ENCODE measurements at places on chromosomes 16 and 17.

- DNase-seq: no peak
Measured at GRCh38 chr17:77990301-77990700, 31.8 kb downstream of the TNRC6C start.

- DNase-seq: no peak
Measured at GRCh38 chr17:65017207-65017774, 39.2 kb downstream of the GNA13 start.

DNA sequence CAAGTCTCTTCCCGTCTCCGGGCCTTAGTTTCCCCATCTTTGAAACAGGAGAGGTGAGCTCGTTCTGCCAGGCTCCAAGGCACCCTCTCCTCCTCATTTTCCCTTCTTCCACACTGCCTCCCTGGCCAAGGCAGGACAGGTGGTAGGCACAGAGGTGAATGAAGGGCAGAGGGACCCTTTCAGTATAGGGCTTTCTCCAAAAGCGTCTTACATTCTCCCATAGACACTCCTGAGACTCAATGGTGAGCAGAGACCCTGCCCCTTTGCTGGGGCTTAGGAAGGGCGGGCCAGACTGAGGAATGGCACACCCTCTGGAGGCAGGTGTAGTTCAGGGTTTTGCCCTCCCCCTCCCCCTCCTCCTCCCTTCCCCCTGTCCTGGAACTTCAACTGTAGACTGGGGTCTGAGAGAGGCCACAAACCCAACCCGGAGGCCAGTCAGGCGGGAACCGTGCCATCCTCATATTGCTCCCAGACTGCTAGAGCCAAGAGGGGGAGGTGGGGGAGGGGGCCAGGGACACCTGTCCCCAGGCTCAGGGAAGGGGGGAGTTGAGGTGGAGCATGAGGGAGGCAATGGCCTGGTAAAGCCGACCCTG lies 1.9 kb downstream of the PLEKHH3 start:
- no peak for DNase-seq

GRCh38 chr16:89602952-89603590 lies 10.4 kb upstream of the DPEP1 start:
- DNase-seq: no peak

- DNase-seq: no peak
Measured at GRCh38 chr17:15652960-15653359, 31.2 kb downstream of the TRIM16 start.

GRCh38 chr17:82065638-82066303 lies at the start of gene DUS1L:
Gene DUS1L (minus strand): TSS chr17:82065804. CDS start chr17:82065059, 745 bp downstream.
- peak; percentile 43 for DNase-seq

- no peak for DNase-seq
Measured at GRCh38 chr17:71338396-71338795, 782.4 kb upstream of the SOX9 start.

GRCh38 chr16:48561960-48562393 lies 48.0 kb downstream of the N4BP1 start:
- DNase-seq: no peak

DNA sequence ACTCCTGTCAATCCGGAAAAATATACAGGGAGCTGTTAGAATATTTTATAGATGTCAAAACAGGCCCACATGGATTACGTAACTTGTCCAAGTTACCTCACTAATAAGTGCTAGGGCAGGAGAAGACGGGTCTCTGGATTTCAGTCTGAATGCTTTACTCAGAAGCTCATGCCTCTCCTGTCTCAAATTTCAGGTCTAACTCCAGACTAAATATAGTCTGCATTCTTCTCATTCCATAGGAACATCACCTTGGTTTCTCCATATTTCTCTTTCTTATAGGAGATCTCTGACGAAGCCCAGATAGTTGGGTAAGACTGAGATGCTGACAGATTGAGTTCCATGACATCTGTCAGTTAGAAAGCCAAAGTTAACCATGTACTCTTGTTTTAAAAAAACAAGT lies 174.2 kb downstream of the STX8 start:
- no peak for DNase-seq

All from stimulated activated CD8-positive, alpha-beta memory T cell treated with anti-CD3 and anti-CD28 coated beads, Interleukin-4, amount 100 ng/mL, for 1 hour (primary cell).